Amniotic stem cell (primary cell): ENCODE measurements at places on chromosomes 12 and 14.

DNA sequence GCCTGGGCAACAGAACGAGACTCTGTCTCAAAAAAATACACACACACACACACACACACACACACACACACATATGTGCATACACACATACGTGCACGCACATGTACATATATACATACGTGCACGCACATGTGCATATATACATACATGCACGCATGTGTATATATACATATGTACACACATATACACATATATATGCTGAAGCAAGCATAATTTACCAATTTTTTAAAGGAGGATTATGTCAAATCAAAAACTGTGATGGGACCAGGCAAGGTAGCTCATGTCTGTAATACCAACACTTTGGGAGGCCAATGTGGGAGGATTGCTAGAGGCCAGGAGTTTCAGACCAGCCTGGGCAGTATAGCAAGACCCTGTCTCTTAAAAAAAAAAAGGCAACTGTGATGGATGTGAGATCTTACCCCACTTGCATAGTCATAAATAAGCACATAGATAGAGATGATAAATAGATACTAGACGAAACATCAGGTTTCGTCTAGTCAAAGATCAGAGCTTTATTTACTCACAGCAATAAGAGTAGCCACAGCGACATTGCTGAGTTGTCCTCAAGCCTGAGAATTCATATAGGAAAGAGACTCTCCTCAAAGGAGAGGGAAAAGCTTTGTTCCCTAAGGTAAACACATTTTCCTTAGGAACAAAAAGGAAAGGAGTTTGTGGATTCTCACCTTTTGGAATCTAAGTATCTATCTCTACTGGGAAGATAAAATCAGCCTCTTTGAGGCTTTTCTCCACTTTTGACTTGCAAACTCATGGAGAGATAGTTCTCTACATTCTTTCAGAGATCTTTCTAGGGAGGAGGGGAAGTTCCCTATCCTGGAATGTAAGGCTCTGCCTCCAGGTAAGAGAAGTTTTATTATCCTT, 74.7 kb upstream of the AMN1 start:
- DNase-seq, result no peak

DNA sequence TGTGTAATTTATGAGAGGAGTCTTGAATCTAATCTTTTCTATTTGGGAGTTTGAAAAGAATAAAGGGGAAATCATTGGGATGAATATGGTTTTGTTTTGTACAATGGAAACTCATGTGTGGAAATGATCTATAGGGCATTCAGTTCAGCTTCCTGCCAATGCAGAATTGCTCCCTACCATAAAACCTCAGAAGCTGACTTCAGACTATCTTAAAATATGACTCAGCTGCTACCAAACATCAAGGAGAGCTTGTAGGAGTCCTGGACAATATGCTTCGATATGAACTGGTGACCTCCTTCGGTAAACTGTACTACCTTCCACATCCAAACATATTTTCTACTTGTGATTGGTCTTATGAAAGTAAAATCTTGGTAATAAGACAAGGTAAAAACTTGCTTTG, 160.6 kb downstream of the CAPZA3 start:
- no peak for DNase-seq

- no peak for DNase-seq
Measured at GRCh38 chr14:33655421-33655820, 295.5 kb downstream of the EGLN3 start.

DNA sequence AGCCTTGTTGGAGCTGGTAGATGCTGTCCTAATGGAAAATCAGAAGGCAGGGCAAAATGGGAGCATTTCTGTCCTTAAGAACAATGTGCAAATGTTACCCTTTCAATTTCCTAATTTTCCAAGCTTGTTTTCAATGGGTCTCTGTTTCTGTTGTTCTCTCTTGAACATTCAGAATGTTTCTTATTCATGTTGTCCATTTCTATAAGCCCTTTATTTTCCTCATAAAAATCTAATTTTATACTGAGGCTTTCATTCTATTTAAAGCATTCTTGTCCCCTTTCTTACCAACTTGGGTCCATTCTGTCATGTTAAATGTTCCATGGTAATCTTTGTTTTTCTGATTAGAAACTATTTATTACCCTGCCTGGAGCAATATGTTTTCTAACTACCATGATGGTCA, 125.0 kb downstream of the PRIMA1 start:
- no peak for DNase-seq

DNA sequence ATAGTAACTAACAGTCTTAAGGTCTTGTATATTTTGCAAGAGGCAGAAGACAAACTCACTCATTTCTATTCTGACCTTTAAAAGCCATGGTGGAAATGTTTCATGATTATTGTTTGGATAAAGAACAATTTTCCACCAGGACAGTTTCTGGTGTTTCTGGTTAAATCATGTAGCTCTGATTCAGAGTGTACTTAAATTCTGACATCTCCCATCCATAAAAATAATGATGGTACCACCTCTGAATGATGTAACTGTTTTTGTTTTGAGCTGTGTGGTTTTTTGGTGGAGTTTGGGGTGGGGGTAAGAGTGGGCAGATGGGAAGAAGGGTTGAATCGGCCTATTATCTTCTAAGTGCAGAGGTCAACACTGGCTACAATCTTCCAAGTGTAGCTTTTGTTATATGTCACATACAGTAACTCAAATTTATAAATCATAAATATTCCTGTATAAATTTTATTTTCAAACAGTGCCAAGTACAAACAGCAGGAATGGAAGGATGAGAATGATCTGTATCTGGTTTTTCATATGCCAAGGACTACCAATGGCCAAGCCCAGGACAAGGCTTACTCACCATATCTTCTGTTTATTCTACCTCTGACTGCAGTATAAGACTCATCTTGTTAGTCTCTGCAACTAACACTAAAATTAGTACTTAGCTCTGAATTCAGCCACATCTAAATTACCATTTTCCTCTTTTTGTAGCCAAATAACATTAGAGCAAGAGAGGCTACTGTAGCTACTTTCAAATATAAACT, 108.7 kb downstream of the BCAT1 start:
- no peak for DNase-seq

GRCh38 chr14:92352158-92352985, 29.4 kb downstream of the SLC24A4 start:
- no peak for DNase-seq

DNA sequence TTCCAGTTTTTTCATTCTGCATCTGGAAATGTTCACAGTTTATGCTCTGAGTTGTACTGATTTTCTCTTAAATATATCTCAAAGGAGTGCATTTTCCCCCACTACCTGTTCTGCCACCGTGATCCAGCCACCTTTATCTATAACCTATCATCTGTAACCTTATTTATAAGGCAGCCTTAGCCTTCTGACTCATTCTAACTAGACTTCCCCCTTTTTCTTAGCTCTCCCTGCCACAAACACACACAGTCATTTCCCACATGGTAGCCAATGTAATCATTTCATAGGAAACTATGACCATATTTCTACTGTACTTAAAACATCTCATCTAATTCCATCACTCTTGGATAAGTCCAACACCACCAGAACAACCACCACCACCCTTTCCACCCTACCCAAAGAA, 10.8 kb upstream of the GYS2 start:
- DNase-seq, result no peak

DNA sequence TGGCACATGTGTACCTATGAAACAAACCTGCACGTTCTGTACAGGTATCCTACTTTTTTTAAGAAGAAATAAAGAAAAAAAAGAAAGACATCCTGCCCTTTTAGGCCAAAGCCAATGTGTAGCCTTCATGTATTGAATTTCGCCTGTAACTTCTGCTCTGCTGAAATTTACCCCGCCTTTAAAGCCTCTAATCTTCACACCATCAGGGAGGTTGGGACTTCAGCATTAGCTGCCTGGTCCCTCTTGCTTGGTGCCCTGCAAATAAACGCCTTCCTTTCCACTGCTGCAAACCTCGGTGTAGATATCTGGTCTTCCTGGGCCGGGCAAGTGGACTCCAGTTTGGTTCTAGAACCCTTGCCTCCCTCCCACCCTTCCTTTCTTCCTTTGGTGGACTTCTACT, 2.6 kb upstream of the KRT71 start:
- DNase-seq, result no peak

GRCh38 chr14:21097636-21098075, 799 bp downstream of the ZNF219 start:
- DNase-seq, result no peak

- no peak for DNase-seq
Measured at GRCh38 chr12:39752482-39753137, 133.0 kb upstream of the ABCD2 start.

DNA sequence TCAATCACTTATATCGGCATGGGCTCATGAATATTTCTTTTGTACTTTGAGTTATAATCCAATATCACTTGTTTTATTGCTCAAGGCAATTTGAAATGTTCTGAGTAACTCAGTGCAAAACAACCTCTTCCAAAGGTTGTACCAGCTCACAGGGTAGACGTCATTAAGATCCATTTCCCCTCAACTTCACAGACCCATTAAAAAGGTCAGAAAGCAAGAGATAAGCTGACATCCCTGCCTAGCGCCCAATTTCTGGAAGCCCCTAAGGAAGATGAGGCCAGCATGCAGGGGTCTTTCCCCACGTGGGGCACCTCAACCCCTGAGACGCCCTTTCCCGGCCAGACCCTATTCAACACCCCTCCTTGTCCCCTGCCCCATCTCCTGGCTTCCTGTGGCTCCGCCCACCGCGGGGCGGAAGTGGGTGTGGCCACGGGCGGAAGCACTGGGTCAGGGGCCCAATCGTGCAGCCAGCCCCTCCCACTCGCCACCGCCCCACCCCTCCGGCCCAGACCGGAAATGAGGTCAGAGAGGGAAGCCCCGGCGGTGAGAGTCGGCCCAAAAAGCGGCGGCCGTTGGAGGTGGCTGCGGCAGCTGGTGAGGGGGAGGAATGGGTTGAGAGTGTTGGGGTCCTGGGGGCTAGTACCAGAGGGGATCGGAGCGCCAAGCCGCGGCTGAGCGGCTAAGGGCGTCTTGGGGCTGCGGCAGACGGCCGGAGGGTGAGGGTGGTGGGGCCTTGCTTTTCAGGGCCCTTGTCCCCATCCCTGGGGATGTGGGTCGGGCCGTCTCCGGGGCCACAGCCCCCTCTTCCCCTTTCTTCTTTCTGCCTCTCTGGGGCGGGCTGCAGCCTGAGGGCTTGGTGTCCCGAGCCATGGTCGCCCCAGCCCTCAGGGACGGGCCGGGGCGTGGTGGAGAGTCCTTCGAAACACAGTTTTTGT, at the start of gene GPATCH2L:
Gene GPATCH2L, plus strand, starts transcription at position 525 of the 935 bp plus-strand sequence. CDS start 2,442 bp downstream, outside the sequence.
- peak; percentile 54 for DNase-seq

- no peak for DNase-seq
Measured at GRCh38 chr12:96048393-96048969, 13.1 kb upstream of the LTA4H start.

GRCh38 chr14:36511981-36512584, 7.9 kb downstream of the NKX2-1 start:
- DNase-seq, result no peak
